ENCODE measurements at places on chromosomes 1 and 21.

GRCh38 chr1:21325231-21325718 is 35.0 kb upstream of the ECE1 start:
- DNase-seq: no peak

GRCh38 chr1:246789454-246790339 is 65.5 kb downstream of the SCCPDH start:
- DNase-seq: no peak

DNA sequence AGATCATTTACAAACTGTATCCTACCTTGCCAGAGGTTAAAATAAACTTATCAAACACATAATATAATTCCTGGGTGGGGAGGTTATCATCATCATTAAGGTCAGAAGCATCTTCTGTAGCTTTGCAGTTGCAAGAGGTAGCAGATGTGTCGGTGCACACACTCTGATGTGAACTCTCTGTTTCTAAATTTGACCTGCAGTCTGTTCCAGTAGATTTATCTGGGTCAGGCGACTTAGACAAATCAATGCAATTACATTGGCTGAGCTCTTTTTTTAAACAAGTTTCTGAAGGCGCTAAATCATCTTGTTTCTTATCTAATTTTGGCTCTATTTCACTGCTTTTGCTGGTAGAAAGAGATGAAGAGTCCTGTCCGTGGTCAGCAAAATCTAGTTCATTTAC is 70.4 kb downstream of the PRPF38A start:
- DNase-seq: no peak

GRCh38 chr21:28148400-28149064 is 844.1 kb downstream of the LTN1 start:
- no peak for DNase-seq

GRCh38 chr1:156096640-156097391 is 14.6 kb upstream of the MEX3A start:
- peak; percentile 81 for DNase-seq

DNA sequence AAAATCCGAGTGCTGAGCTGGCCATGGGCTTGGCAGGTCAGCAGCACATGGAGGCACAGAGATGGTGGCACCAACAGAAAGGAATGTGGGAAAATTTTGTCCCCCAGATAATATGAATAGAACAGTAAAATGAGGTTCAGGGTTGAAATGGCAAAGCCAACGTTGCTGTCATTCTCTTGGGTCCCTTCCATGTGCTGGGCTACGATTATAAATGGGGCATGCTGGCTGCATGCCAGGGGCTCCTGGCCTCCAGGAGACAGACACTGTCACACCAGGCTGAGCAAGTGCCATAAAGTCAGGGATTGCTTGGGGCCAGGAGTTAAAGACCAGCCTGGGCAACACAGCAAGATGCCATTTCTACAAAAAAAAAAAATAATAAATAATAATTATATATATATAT is 77.1 kb downstream of the TOMM20 start:
- DNase-seq: no peak

DNA sequence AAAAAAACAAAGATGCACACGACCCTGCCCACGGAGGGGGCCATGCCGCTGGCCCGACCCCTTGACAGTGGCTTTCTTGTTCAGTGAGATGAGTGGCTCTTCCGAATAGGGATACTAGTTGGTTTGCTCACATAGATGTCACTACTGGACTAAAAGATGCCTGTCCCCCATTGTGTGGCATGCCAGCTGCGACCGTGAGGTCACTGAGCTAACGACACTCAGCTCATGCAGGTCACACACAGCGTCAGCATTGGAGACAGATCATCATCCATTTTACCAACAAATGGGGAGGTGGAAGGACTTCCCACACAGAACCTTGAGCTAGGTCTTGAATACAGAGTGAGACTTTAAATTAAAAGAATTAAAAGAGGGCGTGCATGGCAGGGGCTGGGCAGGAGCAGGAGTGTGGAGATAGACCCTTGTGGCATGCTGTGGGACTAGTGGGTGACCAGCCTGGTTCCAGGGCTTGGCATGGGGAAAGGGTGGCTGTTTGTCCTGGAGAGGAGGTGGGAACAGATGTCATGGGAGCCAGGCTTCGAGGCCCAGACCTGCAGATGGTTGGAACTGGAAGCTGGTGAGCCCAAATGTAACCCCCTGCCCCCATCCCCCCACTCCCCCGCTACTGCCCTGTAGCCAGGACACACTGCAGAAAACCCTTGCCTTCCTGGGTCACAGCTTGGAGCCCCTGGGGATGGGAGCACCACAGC is 12.4 kb downstream of the SLC1A7 start:
- no peak for DNase-seq

DNA sequence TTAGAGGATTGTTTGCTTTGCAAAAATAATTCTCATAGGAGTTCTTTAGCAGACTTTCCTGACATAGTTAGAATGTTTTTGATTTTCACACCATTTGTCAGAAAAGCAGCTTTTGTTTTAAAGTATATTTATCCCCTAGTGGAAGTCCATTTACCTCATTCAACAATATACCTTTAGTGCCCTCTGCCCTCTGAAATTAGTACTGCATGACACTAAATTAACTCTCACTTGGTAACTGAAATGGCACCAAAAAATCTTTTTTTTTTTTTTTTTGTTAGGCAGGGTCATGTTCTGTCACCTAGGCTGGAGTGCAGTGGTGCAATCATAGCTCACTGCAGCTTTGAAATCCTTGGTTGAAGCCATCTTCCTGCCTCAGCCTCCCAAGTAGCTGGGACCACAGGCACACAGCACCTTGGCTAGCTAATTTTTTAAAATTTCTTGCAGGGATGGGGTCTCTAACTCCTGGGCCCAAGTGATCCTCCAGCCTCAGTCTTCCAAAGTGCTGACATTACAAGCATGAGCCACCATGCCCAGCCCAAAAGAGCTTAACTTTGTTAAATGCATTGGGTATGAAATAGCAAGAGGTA is 13.6 kb downstream of the LRRC42 start:
- DNase-seq: peak; percentile 5

GRCh38 chr1:234311414-234311813 is 61.8 kb upstream of the COA6 start:
- no peak for DNase-seq

- DNase-seq: no peak
Measured at GRCh38 chr1:228156515-228156881, 6.8 kb downstream of the GJC2 start.

DNA sequence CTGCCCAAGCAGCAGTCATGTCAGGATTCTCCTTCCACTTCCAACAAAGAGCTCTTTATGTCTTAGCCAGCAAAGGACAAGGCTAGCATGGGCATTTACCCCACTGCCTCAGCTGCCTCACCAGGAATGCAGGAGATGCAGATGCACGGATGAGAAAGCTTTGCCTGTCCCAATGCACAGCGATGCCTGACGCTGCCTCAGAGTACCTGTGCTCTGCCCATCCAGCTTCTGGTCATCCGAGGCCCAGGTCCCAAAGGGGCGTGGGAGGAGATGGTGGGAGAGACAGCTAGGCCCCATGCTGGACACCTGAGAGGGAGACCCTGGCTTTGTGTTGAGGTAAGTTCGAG is 59.0 kb downstream of the IRF2BP2 start:
- DNase-seq: no peak

GRCh38 chr1:161935264-161935663 is 88.4 kb downstream of the OLFML2B start:
- DNase-seq: no peak

GRCh38 chr1:45200906-45201500 is 5.4 kb downstream of the ZSWIM5 start:
- DNase-seq: no peak

DNA sequence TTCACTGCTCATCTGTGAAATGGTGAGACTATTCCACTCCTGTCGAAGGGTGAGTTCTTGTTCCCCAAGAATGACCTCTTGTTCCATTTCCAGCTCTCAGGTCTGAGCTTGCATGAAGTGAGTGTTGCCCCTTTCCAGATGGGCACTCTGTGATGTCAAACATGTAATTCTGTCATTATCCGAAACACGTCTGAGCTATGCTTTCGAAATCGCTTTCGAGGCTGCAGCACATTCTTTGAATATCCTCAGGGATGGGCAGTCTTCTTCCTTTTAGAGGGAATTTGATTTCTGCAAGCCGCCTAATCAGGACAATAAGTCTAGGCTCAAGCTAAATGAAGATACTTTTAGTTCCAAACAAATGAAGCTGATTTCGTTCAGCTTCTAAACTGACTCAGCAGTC is 15.1 kb downstream of the NFASC start:
- no peak for DNase-seq

GRCh38 chr1:220487297-220487820 is 40.6 kb upstream of the MARK1 start:
- peak; percentile 94 for DNase-seq
